ENCODE measurements at places on chromosomes 2 and 18.

DNA sequence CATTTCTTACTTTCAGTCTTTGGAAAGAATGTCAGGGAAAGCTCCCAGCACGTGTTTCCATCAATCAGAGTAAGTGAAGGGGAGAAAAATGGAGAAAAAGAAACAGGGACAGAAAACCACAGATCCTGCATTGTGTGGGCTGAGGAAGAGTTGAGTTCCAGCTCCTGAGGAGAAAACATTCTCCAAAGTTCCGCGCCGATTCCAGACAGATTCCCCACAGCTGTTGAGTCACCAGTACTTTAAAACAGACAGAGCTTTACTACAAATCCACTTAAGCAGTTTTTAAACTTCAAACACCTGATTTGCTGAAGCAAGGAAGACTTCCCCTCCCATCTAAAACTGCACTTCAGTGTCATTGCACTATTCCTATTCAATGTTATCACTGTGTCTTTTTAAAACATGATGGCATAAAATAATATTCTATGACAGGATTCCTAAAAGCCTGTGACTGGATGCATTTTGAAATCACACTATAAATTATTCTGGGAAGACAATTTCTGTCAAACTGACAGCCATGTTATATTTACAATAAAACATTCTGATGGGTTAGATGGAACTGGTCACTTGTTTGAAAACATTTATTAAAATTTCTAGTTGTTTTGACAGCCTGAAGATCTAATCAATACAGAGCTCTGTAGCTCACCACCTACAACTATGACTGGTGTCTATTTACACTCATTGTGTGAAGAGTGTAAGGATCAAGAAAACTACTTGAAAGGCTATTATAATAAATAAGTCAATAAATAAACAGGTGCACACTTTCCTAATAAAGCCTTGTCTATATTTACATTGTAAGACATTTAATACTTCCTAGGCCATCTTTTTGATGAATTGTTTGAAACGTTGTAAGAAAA is 40.9 kb downstream of the TCF4 start:
- DNase-seq, result peak; percentile 39

- DNase-seq, result no peak
Measured at GRCh38 chr2:170360546-170361089, 182.7 kb downstream of the MYO3B start.

DNA sequence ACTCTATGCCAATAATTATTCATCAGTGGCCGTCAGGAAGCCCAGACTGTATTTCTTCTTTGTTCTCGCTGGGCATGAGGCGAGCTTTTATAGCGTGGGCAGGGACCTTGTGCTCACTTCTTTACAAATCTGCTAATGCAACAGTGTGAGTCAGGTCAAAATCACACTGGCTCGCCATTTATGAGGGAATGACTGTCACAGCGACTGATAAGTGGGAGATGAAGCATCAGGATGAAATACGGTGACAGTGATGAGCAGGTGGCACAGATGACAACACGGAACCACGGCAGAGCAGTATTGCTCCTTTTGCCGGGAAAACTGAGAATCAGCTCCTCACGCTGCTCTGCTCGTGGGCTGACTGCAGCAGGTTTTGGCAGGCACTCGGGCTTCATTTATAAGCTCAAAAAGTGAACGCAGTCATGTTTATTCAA is 20.5 kb downstream of the TYMS start:
- DNase-seq, result no peak

- peak; percentile 47 for DNase-seq
Measured at GRCh38 chr2:208072250-208072892, 47.0 kb upstream of the PLEKHM3 start.

DNA sequence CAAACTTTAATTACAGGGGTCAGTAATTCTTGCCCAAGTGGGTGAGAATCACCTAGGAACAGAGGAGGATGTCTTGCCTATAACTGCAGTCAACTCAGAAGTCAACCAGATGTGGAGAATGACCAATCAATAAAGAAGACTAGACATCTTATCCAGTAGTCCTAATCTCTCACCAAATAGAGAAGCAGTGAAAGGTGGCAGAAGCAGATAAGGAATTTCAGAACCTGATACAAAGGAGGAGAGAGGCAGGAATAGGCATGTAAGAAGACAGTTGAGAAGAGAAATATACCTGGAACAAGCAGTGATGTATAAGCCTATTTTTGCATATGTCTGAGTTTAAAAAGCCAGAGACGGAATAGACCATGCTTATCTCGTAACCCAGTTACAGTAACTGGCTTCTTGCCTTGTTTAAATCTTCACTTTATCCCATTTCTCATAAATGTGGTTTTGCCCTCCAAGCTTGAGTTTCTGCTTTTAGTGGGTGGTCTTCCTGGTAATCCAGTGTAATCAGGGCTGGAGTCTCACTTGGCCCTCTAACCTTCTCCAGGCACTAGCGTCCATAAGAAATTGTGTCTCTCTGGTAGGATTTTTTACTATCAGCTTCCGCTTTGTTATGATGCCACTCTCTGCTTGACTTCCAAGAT is 401.0 kb downstream of the SUCLG1 start:
- no peak for DNase-seq

- no peak for DNase-seq
Measured at GRCh38 chr2:58702302-58702885, 461.3 kb upstream of the FANCL start.

- DNase-seq, result no peak
Measured at GRCh38 chr2:65076345-65076710, 20.1 kb downstream of the CEP68 start.

- DNase-seq, result no peak
Measured at GRCh38 chr2:45871541-45871940, 220.1 kb downstream of the PRKCE start.

GRCh38 chr2:234044157-234044556 is 6.3 kb upstream of the SPP2 start:
- DNase-seq, result no peak

DNA sequence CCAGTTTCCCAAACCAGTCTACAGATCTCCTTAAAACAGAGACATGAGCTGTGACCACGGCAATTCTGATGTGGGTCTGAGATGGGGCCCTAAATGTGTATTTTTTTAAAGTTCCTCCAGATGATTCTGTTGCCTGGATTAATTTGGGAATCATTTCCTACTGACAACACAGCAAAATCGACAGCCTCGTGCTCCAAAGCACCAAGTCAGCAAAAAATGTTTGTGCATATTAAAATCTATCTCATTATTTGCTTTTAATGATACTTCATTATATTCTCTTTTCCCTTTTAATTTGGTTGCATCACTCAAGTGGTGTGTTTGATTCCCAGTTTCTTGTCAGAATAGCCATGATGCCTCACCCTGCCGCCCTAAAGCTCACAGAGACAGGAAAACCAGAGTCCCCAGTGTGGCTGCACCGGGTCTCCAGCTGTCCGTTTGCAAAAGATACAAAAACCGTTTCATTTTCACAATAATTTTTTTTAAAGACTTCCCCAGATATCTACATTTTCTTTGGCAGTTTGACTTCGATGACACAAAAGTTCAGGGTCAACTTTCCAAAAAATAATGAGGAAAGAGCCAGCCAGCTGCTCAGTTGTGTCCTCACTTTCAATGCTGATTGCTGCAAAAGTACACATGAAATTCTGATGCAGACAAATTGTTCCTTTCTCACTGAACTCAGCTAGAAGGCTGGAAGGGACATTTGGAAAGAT is 443.2 kb upstream of the ID2 start:
- DNase-seq, result no peak

DNA sequence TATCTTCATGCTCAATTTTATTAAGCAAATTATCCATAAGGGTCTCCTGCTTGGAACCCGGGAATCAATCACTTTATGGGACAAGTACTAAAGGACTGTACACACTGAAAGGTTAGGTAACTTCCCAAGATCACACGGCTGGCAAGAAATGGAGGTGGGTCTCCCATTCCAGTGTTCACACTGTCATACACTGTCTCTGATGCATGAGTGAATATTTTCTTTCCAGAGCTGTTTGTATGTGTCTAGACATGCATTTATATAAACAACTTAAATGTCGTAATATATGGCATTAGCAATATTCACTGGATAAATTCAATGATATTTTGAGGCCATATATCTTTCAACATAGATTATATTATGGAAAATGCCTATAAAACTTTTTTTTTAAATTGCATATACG is 223.4 kb downstream of the DYM start:
- no peak for DNase-seq

DNA sequence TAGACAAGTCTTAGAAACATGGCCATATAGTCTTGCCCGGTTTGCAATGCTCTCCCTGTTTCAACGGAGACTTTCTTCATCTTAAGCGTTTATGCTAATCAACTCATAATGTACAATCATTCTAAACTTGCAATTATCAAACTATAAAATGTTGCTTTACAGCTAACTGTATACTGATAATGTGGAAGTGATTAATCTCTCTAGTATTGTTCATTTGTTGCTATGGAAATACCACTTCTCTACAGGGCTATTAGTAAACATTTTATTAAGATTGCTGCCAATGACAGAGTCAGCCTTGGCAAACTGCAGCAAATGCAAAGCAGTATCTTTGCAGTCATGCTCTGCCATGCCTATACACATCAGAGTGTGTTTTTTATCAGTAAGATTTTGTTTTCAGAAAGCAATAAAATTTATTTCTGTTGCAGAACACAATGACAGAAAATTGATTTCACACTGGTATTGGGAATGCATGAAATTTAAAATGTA is 1201.8 kb upstream of the CDH2 start:
- DNase-seq, result no peak

DNA sequence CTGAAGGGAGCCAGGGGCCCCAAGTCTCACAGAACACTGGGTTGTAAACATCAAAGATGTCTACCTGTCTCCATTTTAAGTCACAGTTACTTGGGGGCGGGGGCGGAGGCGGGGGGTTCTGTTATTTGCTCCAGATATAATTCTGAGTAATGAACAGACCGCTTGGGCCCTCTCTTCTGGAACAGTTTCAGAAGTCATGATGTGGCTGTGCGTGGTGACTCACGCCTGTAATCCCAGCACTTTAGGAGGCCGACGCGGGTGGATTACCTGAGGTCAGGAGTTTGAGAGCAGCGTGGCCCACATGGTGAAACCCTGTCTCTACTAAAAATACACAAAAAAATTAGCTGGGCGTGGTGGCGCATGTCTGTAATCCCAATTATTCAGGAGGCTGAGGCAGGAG is 157.9 kb upstream of the APCDD1 start:
- no peak for DNase-seq

GRCh38 chr2:48112911-48113680 is 206.8 kb upstream of the FBXO11 start:
- DNase-seq, result no peak

DNA sequence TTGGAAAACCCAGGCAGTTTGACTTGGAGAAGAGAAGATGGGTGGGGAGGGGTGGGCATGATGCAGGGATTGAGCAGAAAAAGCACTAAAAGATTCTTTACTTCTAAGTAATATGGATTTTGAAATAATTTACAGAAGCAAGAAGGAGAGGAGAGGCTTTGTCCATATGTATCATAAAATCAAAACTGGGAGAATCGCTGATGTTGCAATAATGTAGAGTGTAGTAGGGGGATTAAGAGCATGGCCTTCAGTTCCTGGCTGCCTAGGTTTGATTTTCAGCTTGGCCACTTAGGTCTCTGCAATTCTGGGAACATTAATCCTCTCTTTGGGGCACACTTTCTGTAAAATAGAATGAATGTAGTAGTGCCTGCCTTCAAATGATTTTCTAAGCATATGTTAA is 1760.4 kb upstream of the CELF4 start:
- no peak for DNase-seq

- DNase-seq, result no peak
Measured at GRCh38 chr2:178951266-178952006, 98.5 kb downstream of the CCDC141 start.

GRCh38 chr18:12290086-12290485 is 18.0 kb upstream of the TUBB6 start:
- DNase-seq, result no peak

DNA sequence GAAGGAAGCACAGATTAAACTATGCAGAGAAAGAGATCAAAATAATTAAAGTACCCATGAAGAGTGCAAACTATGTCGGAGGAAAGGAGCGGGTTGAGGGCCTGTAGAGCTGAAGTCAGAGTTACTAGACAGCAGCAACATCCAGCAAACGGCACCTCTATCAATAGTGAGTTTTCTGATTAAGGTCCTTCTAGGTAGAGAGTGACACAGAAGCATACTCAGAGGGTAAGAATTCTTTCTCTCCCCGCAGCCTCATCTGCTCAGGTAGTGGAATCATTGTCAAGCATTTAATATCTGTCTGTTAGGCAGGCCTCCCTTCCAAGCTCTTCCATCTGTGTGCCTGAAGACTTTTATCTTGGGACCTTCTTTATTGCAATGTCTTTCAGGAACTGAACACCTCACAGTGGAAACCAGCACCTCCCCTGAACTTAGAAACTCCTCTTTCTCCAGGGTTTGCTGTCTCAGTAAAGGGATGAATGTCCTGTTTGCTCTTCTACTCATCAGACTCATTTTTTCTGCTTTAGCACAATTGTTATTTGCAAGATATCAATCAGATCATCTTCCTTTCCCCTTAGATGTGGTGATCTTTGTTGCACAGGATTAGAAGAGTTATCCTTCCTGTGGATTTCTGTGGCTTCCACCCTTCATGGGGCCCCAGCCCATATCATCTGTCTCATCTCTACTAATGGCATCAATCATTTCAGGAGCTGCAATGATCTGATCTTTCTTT is 28.8 kb downstream of the SP140 start:
- DNase-seq, result no peak

- no peak for DNase-seq
Measured at GRCh38 chr18:46481847-46482245, 175.2 kb downstream of the LOXHD1 start.

DNA sequence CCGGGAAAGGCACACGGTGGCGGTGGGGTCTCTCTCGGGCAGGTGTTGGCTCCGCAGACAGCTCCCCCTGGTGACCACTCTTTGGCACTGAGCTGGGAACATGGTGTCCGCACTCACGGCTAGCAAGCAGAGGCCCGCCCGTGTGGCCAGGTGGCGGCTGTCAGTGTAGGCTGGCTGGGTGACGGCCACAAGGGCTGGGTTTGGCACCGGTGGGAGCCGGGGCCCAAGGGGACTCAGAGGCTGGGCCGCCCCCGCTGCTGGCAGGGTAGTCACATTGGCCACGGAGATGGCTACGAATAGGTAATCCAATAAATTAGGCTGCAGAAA is 1071.7 kb downstream of the RPIA start:
- DNase-seq, result no peak

GRCh38 chr2:111116011-111116746 is 4.5 kb upstream of the BCL2L11 start:
- DNase-seq, result no peak

DNA sequence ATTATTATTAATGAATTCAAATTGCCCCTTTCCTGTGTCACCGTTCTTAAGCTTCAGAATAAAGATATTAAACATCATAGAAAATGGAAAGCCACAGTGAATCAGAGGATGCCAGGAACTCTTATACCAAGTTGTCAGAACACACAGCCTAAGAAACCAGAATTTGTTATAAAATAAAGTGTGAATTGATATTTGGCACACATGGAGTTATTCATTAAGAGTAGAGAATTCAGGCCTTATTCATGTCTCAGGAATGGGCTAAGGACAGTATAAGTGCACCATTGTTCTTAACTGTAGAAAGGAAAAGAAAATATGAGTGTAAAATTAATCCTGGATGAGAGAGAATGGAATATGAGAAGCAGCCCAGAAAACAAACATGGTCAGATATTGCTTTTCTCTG is 86.7 kb upstream of the ATP8B1 start:
- no peak for DNase-seq

- DNase-seq, result no peak
Measured at GRCh38 chr2:205806143-205806905, 124.0 kb downstream of the NRP2 start.

Measured in NCI-H748 treated with DMSO at 0.1 percent for 48 hours (cell line).